ENCODE measurements at places on chromosomes 5 and 9.

- no peak for DNase-seq
Measured at GRCh38 chr9:3656224-3656623, 130.4 kb upstream of the RFX3 start.

DNA sequence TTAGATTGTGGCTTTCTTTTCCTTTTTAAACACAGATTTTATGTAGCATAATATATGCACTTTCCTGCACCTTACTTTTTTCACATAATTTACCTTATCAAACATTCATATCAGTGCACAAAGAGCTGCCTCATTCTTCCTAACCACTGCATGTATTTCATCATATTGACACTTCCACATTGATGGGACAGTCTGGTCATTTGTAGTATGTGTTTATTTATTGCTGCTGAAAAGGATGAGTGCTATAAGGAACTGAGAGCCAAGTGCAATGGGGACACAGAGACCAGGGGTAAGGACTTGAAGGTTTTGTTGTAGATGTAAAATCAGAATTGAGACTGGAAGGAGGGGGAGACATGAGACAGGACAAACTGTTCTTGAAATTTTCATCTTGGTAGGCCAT, 193.8 kb downstream of the SMARCA2 start:
- no peak for DNase-seq

DNA sequence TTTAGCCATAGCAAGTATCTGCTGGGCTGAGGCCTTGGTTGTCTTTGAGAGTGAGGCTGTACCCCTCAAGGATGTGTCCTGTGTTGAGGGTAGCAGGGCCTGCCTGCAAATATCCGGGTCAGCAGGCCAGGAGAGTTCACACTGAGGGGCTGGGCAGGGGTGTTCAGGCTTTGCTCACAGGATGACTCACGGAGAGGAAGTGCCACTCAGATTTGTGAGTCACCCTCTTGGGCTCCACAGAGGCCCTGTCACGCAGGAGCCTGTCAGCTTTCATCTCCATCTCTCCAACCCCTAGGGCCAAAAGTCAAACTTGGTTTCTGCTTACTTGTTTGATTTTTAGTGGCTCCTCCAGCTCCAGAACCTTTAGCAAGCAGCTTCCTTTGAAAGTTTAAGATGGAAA, 211.5 kb downstream of the SEC61B start:
- peak; percentile 83 for DNase-seq

DNA sequence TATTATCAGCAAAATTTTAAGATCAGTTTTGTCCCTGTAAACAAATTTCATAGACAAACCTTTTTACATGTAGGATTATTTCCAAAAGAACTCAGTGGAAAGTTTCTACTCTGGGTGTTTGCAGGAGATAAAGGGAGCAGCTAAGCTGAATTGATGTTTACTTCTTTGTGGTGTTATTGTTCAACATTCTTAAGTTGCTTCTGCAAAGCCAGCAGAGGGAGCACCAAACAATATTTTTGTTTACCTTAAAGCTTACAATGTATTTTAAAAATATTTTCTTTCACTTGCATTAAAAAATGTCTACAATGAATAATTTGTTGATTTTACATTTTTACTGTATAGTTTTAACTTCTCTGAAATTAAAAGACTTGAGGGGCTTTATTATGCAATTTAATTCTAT, 135.4 kb downstream of the ATG10 start:
- DNase-seq, result no peak

DNA sequence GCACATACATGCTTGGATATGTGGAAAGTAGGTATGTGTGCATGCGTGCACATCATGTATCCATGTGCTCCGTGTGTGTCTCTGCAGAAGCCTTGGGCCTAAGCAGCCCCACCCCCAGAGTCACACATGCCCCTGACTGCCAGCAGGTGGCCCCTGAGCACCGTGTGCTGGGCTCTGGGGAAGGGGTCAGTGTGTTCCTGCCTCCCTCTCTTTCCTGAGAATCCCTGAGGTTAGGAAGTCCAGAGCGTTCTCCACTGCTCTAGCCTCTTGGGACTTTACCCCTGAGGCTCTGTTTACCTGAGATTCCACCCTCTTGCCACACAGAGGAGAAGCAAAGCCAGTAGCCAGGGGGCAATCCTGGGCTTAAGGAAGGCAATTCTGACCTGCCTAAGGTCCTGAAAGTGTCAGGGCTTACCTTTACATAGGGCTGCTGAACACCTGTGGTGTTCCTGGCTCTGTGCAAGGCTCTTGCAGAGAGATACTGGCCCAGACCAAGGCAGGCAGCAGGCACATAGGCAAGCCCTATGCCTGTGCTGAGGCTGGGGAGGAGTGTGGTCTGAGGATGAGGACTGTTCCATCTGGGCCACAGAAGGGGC, 207.3 kb downstream of the TMEM38B start:
- DNase-seq, result no peak

GRCh38 chr5:168948746-168949145, 352.2 kb downstream of the SLIT3 start:
- no peak for DNase-seq

DNA sequence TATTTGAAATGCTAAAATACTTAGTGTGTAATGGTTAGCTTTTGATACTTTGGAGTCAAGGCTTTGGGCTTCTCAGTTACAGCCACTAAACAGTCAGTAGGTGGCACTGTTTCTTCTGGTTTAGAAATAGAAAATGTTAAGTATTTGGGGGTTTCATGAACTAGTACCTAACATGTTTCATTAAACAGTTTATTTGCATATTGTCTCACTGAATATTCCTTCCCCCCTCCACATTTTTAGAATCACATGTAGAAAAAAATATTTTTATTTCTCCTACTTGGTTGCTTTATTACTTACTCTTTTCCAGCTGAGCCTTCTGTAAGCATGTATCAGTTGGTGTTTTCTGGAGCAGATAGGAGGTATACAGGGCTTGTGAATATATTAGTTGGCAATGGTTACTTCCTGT, 48.0 kb downstream of the IPO11 start:
- no peak for DNase-seq

DNA sequence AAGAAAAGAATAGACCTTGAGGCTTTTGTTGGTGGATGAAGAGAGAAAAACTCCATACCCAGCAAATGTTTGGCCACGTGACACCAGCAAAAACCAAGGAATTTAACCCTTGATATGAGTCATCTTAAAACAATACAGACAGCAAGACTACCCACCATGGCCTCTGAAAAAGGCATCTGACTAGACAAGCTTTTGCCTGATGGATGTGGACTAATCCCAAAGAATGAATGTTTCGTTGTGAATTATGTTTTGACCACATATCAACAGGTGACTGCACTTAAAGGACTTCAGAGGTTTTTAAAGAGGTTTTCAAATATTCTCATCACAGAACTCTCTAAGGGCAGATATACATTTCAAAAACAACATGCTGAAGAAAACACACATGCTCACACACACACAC, 33.0 kb upstream of the SLC1A3 start:
- no peak for DNase-seq

GRCh38 chr9:127921557-127922120, 4.8 kb upstream of the ST6GALNAC4 start:
- peak; percentile 95 for DNase-seq

- no peak for DNase-seq
Measured at GRCh38 chr5:144179226-144179625, 8.6 kb downstream of the KCTD16 start.

DNA sequence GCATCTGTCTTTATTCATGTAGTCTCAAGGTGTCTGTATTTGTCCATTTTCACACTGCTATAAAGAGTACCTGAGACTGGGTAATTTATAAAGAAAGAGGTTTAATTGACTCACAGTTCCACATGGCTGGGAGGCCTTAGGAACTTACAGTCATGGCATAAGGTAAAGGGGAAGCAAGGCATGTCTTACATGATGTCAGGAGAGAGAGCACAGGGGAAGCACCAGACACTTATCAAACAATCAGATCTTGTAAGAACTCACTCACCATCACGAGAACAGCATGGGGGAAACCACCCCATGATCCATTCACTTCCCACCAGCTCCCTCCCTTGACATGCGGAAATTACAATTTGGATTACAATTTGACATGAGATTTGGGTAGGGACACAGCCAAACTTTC, 44.2 kb downstream of the NLN start:
- no peak for DNase-seq

DNA sequence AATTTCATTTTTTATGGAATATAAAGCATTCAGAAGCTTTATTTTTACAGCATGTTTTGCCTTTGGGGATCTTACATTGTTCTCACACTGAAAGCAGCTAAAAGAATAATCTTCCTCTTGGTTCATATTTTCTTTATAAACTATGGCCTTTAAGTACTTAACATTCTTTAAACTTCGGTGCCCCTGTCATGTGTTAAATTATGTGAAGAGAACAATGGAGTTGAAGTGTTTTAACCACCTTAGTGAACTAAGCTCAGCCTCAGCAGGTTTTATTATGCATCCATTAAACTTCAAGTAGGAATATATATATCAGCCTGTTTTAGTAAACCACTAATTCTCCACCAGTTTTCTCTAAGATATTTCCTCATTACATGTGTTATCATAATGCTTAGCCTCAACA, 371.4 kb upstream of the CDH18 start:
- DNase-seq, result no peak

- DNase-seq, result no peak
Measured at GRCh38 chr5:142080248-142080647, 28.3 kb upstream of the NDFIP1 start.

- DNase-seq, result no peak
Measured at GRCh38 chr9:87556039-87556438, 58.4 kb downstream of the DAPK1 start.

- DNase-seq, result no peak
Measured at GRCh38 chr5:113186061-113186460, 209.5 kb downstream of the DCP2 start.
